ENCODE measurements at places on chromosomes 2 and 18. TPM values are rescaled to one million over a fixed set of nuclear protein-coding genes. Genes with fewer than 3 reads are reported as not detected.

The CRYBA2 gene
- total RNA-seq = not detected

The LYG2 gene
- total RNA-seq = not detected

The UGT1A8 gene
- 0.09 TPM for total RNA-seq

The ZNG1B gene
- 41.0 TPM for total RNA-seq

The CD226 gene
- 0.99 TPM for total RNA-seq

The SP3 gene
- total RNA-seq = 56.1 TPM

The L3MBTL4 gene
- total RNA-seq = not detected

The STARD7 gene
- total RNA-seq = 170 TPM

The FBXO36 gene
- total RNA-seq = 1.6 TPM

The CXCR1 gene
- not detected for total RNA-seq

The C2orf66 gene
- not detected for total RNA-seq

The CCDC148 gene
- total RNA-seq = 9.1 TPM

The PRKAG3 gene
- total RNA-seq = 0.41 TPM

The ARHGEF4 gene
- total RNA-seq = 5.2 TPM

The COLEC11 gene
- 0.09 TPM for total RNA-seq

The SLC4A3 gene
- 14.7 TPM for total RNA-seq

The CNGA3 gene
- 0.18 TPM for total RNA-seq

The ASB3 gene
- total RNA-seq = 15.5 TPM

The RNPEPL1 gene
- total RNA-seq = 12.7 TPM

The RAX gene
- not detected for total RNA-seq

The FBXO41 gene
- 0.18 TPM for total RNA-seq

The GALR1 gene
- total RNA-seq = not detected

The RESP18 gene
- total RNA-seq = not detected

The GAL3ST2 gene
- total RNA-seq = 0.25 TPM

The PRKCE gene
- 12.5 TPM for total RNA-seq

The FAP gene
- total RNA-seq = 150 TPM

The KRTCAP3 gene
- total RNA-seq = not detected

The SKOR2 gene
- not detected for total RNA-seq

The IL36B gene
- not detected for total RNA-seq

The NMUR1 gene
- total RNA-seq = not detected

The LBX2 gene
- 3.0 TPM for total RNA-seq

The INHBB gene
- not detected for total RNA-seq

The CHRNG gene
- not detected for total RNA-seq

The EFHD1 gene
- total RNA-seq = 0.45 TPM

The DPP10 gene
- not detected for total RNA-seq

The PCGF1 gene
- 27.5 TPM for total RNA-seq

The CRYGC gene
- not detected for total RNA-seq

The SLC19A3 gene
- 1.6 TPM for total RNA-seq

The DUSP19 gene
- 4.8 TPM for total RNA-seq

The ALPP gene
- total RNA-seq = not detected

The CASP8 gene
- total RNA-seq = 26.8 TPM

The KCNF1 gene
- total RNA-seq = not detected

The MARCO gene
- total RNA-seq = not detected

The SIX2 gene
- 2.9 TPM for total RNA-seq

The MAL gene
- total RNA-seq = not detected

The NYAP2 gene
- total RNA-seq = not detected

The MARS2 gene
- 3.5 TPM for total RNA-seq

Measured in fibroblast of the aortic adventitia (primary cell).